Hepatocyte (in vitro differentiated cells): ENCODE measurements at places on chromosomes 2 and 18. TPM values are rescaled to one million over a fixed set of nuclear protein-coding genes. Genes with fewer than 3 reads are reported as not detected.
A peak's percentile ranks its signal among the peaks of the same experiment; 100 is the strongest.

EVX2 gene
- total RNA-seq = 3.5 and 3.7 TPM in 2 replicates

AKAIN1 gene
- total RNA-seq = not detected in 2 replicates

HES6 gene
- total RNA-seq = 14.1 and 17.8 TPM in 2 replicates

- DNase-seq = no peak
These were observed 13.9 kb downstream of the VIL1 start for GRCh38 chr2:218432676-218433365.

DNA sequence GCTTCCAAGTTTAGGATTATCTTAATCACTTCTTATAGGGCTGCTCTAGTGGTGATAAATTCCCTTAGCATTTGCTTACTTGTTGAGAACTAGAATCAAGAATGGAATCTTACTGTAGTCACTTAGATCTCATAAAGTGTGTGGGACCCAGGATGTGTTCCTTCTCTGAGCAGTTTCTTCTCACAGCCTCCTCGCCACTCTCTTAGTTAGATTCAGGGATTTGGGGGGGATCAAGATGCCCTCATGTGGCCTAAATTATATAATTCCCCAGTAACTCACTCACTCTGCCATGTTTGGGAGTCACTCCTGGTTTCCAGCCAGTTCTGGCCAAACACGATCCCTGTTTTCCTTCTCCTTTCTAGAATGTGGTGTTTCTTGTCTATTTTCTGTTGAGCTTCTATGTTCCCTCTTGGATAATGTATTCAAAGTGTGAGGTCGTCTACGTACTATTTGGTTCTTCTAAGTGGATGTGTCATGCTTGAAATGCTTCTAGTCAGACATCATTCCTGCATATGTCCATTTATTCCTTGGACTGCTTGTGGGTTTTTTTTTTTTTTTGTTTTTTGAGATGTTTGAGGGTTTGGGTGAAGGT lies 414.9 kb upstream of the SYT4 start:
- DNase-seq = no peak

DNA sequence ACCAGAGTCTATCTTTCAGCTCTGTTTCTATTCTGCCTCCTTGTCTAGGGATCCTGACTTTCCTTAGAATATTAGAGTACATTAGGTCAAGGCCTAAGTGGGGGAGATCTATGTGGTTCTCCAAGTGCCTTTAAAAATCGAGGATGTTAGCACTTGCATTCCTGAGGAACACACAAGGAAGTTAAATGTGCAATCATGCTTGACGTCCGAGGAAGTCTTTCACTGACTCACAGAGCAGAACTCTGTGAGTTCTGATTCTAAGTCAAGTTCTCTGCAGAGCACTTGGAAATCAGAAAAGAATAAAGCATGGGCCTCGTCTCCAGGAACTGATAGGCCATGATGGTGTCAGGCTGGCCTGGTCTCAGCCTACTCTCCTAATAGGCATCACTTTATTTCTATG lies 17.2 kb downstream of the FHOD3 start:
- no peak for DNase-seq

GRCh38 chr2:85675427-85675826 lies 7.4 kb upstream of the SFTPB start:
- DNase-seq = no peak

DNA sequence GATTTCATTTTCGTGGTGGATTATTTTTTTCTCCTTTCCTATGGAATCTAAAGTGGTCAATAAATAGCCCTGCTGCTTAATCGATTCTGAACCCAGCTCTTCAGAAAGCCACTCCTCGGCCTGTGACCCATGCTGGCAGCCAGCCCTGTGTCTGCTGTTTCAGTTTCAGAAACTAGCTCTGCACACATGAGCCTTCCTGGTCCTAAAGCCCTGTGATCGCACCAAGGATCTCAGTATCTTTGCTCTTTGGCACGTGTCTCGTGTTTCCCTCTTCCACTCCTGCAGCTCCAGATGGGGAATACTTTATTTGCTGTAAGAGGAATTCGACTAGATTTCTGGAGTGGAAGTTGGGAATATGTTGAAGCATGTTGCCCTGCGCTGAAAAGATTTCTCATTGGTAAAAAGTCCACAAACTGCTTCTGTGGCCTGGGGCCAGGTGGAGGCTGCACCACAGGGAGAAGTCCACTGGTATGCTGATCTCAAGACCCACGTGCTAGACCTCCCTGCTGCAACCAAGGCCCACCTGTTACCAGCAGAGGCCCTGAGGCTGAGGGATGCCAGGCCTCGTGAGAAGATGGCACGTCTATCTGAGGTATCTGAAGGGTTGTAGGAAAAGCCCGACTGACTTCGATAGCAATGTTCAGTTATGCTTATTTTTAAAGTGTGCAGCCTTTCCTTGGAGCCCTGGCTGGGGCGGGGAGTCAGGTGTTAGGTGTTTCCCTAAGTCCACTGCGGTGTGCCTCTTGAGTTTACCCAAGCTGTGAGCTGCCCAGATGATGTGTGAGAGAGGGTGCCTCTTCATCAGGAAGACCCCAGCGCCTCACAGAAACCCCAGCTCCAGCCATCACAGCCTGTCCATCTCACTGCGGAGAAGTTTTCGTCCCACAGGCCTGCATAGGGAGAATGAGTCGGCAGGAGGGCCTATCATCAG lies 33.6 kb upstream of the CELF4 start:
- DNase-seq = no peak

- DNase-seq = no peak
These were observed 103.0 kb downstream of the MAPK4 start for GRCh38 chr18:50662775-50663383.

GRCh38 chr2:147628971-147629421 lies 215.8 kb upstream of the ACVR2A start:
- DNase-seq = no peak

DNA sequence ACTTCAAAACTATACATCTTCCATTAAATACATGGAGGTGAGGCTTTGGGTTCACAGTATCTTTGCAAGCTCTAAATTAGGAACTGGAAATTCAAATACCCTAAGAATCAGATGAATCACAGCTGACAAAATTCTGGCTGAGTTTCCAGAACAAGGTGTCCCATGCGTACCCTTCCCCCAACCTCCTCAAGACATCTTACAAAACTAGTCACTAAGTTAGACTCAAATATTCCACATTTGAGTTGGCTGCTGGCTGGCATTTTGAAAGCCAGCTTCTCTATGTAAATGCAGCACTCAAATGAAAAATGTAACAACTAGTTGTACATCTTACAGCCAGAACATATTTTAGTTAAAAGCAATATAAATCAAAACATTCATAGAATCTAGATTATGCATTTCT lies 131.0 kb upstream of the ARL5A start:
- DNase-seq = no peak

DNA sequence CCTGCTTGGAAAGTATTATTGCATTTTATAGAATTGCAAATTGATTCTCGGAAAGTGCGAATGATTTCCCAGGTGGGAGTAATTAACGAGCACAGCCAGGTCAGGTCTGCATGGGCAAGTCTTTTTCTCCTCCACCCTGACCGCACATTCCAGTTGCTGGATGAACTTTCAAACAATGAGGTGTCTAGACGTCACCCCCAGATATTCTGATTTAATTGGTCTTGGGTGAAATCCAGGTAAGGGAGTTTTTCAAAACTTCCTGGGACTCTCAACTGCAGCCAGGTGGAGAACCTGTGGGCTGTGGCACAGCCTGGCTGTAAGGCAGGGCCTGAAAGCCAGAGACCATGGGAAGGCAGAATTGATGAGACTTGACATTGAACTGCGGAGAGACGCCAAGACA lies 15.9 kb upstream of the RNF152 start:
- no peak for DNase-seq

DNA sequence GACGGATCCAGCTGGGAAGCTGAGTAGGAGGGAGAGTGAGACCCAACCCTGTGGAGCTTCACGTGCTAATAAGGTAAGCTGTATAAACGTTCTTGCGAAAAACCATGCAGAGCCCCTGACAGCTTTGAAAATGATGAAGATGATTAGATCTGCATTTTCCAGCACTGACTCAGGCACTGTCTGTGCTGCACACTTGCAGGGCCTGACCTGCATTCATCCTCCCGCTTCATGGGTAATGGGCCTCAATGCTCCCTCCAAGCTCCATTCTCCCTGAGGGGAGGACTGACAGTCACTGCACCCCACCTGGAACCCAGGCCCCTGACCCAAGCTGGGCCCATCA lies 205.4 kb downstream of the TMEM163 start:
- DNase-seq = no peak

DNA sequence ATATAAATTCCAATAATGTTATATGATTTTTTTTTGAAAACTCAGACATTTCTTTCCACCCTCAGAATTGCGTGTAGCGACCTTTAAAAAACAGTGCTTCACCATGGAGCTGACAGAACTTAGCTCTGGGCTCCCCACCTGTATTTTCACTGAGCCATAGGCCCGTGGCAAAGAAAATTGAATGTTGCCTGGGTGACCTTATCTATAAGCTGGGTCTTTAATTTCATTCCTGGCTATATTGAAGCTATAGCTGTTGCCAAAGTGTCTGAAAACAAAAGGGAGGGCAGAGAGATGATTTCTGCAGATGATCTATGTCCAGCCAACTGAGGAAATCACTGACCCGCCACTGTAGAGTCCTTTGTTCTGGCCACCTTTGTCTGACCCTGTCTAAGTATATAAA lies 411.7 kb downstream of the PTPRM start:
- no peak for DNase-seq

DNA sequence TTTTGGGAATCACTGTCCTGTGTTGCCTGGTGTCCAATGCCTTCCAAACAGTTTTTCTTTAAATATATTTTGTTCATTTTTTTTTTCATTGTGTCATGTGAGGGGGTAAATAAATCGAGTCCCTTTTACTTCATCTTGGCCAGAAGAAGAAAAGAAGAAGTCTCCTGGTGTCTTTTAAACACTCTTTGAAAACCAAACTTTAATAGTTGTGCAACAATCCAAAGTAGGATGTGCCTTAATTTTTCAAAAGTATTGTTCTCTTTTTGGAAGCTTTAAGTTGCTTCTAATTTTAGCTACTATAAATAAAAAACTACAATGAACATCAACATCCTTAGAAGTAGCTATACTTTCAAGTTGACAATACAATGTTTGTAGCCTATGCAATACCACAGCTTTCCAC lies 154.9 kb downstream of the ATAD2B start:
- no peak for DNase-seq

GRCh38 chr2:121260370-121261154 lies 24.4 kb downstream of the TFCP2L1 start:
- DNase-seq = peak; percentile 9

GRCh38 chr18:21439431-21439846 lies 161.1 kb downstream of the ESCO1 start:
- peak; percentile 47 for DNase-seq

GRCh38 chr2:99636144-99637034 lies 146.6 kb upstream of the REV1 start:
- DNase-seq = no peak

- no peak for DNase-seq
These were observed 184.6 kb upstream of the HDAC4 start for GRCh38 chr2:239585422-239585821.

- DNase-seq = no peak
These were observed 53.4 kb downstream of the KIF5C start for GRCh38 chr2:148928395-148928794.

- no peak for DNase-seq
These were observed 529.1 kb upstream of the CDH7 start for GRCh38 chr18:65221736-65222135.

DNA sequence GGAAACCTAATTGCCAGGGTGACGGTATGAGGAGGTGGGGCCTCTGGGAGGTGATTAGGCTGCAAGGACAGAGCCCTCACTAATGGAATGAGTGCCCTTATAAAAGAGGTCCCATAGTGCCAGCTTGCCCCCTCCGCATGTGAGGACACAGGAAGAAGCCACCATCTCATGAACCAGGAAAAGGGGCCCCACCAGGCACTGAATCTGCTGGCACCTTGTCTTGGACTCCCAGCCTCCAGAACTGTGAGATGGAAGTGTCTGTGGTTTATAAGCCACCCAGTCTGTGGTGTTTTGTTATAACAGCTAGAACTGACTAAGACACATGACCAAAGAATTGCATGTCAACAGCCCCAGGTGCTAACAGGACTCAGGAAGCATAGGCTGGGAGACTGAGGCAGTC lies 214.3 kb downstream of the MGAT5 start:
- no peak for DNase-seq
